Kidney capillary endothelial cell (primary cell): ENCODE measurements at places on chromosomes 6 and 20.
A peak's percentile ranks its signal among the peaks of the same experiment; 100 is the strongest.

DNA sequence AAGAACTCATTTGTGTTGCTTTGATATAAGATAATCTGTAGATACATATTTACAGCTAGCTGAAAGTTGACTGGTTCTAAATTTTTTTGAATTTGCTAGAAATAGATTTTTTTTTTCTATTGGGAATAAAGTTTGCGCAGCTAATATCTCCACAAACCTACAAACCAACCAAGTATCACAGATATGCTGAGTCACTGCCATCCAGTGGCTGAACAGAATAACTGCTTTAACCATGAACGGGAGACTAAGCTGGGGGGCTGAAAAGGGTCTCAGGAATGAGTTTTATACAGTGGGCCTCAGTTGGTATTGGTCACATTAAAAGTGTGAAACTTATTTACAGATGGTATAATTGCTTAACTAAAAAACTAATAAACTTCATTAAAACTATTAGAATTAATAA, 326.7 kb upstream of the CNR1 start:
- DNase-seq: peak; percentile 11

DNA sequence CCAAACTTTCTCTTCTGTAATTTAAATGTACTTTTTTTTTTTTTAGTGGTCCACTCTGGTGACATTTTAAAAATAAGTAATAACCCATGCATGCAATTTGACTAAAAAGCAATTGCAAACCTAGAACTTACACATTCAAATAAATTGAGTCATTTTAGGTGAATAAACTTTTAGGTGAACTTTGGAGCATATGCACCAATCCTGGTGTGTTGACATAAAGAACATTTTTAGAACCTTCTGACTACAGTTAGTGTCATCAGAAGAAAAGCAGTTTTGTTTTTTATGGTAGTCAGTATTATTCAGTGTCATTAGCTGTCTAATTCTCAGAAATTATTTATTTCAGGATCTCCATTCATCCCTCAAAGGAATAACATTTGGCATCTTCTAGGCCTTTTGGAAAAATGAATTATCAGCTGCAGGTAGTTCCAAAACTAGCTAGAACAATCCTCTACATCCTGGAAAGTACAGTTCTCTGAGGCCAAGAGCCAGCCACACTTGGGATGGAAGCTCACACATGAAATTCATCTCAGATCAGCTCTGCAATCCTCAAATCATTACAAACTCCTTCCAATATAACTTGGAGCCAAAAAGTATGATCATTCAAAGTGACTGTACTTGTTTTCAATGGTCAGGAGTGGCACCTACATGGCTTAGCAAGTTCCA, 38.5 kb upstream of the SIM1 start:
- no peak for DNase-seq

- no peak for DNase-seq
Observed at GRCh38 chr6:118770112-118770788, 118.9 kb upstream of the CEP85L start.

DNA sequence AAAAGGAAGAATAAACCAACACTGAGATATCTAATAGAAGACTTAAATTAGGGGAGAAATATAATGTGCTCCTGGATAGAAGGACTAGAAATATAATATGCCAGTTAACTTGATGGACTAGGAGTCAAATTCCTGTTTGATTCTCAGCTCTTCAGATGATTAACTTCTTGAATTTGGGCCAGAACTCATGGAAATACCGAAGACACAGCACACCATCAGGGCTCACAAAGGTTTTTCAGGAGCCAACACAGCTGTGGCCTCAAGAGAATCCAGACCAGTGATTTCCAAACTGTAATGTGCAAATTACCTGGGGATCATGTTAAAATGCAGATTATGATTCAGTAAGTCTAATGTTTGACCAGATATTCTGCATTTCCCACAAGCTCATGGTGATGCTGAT, 33.8 kb upstream of the LRRC1 start:
- no peak for DNase-seq

DNA sequence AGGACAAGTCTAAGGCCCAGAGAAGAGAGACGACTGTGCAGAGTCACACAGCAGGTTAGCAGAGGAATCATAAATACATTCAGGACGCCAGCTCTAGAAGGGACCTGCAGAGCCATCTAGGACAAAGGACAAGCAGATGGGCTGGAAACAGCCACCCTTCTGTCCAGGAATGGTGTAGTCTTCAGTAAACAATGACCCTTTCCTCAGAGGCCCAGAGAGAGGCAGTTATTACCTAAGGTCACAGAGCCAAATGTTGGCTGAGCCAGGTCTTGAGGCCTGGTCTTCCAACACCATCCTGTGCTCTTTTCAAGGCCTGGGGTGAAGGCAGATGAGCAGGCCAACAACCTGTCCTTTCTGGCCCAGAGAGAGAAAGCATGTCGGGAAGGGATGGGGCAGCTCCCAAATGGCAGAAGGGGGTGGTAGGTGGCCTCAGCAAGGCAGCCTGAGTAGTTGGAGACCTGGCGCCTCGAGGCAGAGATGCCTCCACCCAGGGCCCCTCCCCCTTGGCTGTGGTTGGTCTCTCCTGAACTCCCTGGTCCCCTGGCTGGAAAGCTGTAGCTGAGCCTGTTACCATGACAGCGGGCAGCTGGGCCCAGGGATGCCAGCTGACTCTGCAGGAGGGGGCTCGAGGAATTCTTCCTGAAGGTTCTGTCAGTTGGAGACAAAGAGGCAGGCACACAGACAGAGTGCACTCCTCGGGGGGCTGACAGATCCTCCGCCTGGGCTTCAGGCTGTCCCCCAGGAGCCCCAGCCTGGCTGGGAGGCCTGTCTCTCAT, 24.8 kb downstream of the EPB41L1 start:
- no peak for DNase-seq

DNA sequence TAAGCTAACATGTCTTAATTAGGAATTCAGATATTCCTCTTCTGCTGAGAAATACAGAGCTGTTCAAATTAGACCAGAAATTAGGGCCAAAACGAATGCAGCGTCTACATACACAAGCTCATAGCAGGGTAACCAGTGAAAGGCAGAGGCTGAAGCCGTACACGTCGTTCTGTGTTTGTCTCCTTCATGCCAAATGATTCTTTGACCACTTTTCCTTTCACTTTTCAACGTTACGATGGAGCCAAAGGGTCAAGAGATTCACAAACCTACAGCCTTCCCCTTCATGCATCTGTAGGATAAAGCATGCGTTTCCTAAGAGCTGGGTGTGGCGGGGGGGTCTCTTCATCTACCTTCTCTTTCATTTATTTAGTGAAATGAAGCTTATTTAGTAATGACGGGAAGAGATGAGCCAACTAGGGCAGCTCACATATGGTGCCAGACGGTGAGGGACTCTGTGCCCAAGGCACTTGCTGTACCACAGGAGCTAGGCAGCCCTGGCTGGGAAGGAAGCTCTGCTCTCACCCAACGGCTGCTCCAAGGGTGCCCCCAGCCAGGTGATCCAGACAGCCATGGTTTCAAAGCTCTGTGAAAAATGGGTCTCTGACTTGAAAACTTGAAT, 178.0 kb downstream of the ATXN1 start:
- DNase-seq: no peak

- DNase-seq: no peak
Observed at GRCh38 chr6:52325695-52326471, 36.1 kb upstream of the PAQR8 start.

- DNase-seq: peak; percentile 98
Observed at GRCh38 chr6:36131511-36132245, 1.4 kb downstream of the MAPK13 start.

DNA sequence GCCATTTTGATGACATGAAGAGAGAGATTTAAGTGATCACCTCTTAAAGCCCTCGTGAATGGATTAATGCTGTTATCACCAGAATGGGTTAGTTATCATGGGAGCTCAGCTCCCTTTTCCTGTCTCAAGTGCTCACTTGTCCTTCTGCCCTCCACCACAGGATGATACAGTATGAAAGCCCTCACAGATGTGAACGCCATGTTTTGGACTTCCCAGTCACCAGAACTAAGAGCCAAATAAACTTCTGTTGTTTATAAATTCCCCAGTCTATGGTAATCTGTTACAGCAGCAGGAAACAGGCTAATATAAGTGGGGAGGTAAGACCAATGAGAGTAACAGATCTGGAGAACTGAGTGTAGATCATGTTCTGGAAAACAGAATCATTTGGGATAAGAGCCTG, 493.2 kb downstream of the CDKAL1 start:
- DNase-seq: no peak

- DNase-seq: peak; percentile 100
Observed at GRCh38 chr20:41329435-41330342, 10.9 kb upstream of the LPIN3 start.

DNA sequence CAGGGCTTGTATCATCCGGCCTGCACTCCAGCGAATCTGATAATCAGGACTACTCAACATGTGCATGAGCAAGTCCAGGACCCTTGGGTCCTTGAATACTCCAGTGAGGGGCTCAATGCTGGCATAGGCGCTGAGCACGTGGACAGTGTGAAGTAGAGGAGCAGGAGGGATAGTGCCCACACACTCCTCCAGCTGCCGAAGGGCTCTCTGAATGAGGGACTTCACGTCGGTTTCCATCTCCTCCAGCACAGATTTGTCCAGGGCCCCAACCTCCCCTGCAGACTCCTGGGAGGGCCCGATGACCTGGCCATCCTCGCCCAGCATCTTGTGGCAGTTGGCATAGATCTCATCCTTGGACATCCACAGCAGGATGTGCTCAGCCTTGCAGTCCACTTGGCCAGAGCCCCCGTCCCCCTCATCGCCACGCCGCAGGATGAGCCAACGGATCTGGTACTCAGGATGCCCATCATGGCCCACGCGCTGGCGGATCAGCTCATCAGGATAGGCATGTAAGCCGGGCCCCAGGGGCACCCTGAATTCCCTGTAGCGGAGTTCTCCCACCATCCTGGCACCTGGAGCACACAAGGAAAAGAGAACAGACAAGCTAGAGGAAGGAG, 1.3 kb downstream of the CUL7 start:
- DNase-seq: no peak

DNA sequence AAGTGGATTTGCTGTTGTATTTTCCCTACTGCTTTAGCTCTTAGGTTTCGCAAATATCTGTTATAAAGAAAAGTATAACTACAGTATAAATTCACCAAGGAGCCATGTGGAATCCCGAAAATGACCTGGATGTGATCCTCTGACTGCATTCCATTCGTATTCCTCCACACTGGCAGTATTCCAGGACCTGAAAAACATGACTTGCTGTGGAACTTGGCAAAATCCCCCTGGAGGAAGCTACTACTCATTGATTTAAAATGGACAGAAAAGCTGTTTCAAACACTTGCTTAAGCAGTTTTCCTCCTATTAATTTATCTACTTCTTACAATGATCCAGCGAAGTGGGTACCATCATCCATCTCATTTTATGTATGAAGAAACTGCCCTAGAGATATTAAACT, 13.3 kb upstream of the ENPP5 start:
- peak; percentile 30 for DNase-seq

DNA sequence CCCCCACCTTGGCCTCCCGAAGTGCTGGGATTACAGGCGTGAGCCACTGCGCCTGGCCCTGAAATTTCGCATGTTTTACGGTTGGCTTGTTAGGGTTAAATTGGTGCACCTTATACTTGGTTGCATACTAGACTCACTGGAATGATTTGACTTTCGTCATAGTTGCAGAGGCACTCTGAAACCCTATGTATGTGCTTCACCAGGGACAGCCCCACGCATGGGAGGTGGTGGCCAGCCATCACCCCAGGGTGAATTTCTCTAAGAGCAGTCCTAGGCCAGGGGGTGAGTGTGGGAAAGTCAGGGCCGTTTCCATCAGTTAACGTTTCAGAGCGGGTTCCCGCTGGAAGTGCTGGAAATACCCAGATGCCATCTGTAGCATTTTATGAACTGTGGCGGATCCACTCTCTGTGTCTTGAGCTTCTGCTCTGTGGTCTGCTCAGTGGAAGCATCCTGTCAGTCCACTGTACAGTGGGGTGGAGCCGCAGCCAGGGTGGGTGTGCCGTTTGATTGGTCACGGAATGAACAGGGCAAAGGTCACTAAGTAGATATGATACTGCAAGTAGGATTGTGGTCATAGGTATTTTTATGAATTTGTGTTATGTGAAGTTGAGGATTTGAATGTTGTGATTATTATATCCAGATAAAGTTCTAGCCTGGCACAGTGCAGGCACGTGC, 13.2 kb downstream of the DNAJC5 start:
- DNase-seq: no peak

- no peak for DNase-seq
Observed at GRCh38 chr6:90468080-90468479, 118.8 kb downstream of the MAP3K7 start.

GRCh38 chr6:74137911-74138310, 441.9 kb downstream of the CD109 start:
- peak; percentile 92 for DNase-seq

- DNase-seq: no peak
Observed at GRCh38 chr6:147205690-147206600, 1.7 kb downstream of the STXBP5 start.

GRCh38 chr6:110662490-110663211, 152.6 kb downstream of the CDK19 start:
- no peak for DNase-seq

- DNase-seq: no peak
Observed at GRCh38 chr20:17344790-17345189, 118.0 kb downstream of the PCSK2 start.

DNA sequence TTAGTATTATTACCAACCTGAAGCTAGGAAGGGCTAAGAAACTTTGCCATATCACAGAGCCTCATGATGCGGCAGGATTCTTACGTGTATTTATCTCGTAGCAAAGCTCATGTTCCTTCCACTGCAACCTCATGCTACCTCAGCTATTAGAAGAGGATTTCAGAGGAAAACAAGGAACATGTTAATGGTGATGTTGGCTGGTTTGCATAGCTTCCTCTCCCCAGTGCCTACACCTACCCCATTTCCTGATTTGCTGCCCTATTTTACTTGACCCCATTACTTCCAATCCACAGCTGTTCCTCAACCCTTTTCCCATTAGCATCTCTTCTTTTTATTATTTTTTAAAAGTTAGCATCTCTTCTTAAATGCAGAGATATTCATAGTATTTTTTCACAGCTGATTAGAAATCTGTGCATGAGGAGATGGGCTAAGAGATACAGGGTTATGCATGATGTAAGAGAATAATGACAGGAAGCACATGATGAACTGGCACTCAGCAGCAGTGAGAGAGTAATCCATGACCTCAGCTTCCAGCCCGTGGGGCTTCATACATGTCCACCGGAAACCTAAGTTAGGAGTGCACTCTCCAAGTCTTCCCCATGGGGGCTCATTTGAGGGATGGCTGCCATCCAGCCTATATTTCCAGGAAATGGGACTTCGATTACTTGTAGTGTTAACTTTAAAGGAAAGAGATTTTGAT, 106.1 kb upstream of the ASF1A start:
- DNase-seq: peak; percentile 66
